Posterior cingulate gyrus (tissue), 11 donors: ENCODE measurements at places on chromosomes 2 and 18.

GRCh38 chr2:197137231-197137630 lies 173.3 kb downstream of the ANKRD44 start:
- DNase-seq: no peak

DNA sequence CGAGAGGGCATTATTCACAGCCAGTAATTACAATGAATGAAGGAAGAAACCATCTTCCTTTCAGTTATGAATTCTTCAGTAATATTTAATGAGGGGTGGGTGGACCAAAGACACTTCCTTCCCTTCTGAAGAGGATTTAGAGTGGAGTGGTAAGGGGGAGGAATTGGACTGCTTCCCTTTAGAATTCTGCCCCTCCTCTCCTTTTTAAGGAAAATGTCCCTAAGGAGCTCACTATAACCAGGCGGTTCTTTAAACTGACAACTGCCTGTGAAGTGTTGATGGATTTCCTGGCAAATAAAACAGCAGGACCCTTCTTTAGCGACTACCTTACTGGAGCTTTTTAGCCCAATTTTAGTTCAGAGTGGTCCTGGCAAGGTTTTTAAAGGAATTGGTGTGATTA lies 86.4 kb downstream of the LIMS1 start:
- DNase-seq: no peak

DNA sequence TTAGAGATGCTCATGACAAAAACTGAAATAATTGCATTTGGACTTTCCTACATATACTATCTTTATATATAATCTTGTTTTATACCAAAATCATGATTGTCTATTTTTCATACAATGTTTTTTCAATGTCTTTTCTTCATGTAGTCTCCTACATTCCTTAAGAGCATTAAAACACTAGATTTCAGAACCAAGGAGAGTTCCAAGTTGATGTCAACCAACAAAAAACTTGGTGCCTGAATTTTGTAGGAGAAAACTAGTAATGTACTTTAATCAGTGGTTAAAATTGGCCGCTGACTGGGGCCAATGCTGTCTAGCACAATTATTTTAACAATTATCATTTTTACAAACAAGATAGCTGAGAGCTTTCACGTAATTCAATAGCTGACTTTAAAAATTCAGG lies 678.8 kb downstream of the DCC start:
- no peak for DNase-seq

GRCh38 chr2:147051814-147052213 lies 793.0 kb upstream of the ACVR2A start:
- no peak for DNase-seq

GRCh38 chr18:58558471-58558870 lies 70.4 kb downstream of the ALPK2 start:
- DNase-seq: no peak

DNA sequence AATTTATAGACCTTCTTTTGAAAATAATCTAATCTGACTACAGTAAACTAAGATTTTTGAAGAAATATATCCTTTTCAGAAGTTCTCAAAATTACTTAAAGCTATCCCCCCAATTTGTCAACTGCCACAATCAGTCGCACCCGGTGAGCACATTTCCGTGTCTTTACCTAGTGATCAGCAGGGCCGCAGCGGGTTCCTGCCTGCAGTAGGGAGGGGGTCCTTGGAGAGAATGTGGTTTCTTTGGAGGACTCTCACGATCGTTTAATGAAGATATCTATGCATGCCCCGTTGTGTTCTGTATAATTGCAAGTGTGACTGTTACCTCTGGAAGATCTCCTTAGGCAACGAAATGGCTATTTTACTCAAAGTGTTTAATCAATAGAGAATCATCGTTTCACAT lies 251.9 kb upstream of the RAB12 start:
- no peak for DNase-seq
